Right lobe of liver (tissue), 6 donors: ENCODE measurements at places on chromosomes 7 and 10. TPM values are rescaled to one million over a fixed set of nuclear protein-coding genes. Genes with fewer than 3 reads are reported as not detected.
A peak's percentile ranks its signal among the peaks of the same experiment; 100 is the strongest.

DNA sequence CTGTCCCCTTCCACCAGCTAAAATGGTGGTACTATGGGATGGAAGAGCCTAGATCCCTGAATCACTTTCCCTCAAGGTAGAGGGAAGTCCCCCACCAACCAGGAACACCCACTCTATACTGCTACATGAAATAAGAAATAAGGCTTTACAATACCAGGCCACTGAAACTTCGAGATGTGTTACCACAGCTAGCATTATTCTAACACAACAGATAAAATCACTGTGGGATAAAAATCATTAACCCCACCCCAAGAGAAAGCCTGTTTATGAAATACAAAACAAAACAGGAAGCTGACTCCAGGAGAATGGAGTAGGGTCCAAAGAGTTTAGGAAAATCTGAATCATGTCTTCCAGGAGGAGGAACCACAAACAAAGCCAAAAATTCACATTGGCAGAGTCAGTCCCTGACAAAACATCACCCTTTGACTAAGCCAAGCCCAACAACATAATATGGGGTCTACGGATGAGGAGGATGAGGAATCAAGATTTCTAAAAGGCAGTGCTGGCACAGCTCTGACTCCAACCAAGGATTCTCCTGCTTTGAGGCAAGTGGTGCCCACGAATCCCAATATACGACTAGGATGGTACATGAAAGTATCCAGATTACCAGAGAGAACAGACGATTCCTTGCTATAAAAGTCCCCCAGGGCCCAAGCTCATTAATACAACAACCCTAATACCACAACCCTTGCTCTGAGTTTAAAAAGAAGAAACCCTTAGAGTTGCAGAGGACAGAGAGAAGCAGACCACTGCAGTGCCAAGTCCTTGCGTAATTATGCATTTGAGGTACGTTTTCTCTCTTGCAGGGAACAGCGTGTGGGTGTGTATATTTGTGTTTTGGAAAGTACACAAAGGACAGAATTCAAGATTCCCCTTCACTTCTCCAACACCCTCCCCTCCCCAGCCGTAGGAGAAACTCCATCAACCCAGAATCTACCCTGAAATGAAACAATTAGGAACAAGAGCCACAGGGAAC lies 23.7 kb downstream of the XPNPEP1 start:
- H3K4me1 ChIP-seq: no peaks in the 10 kb centered on the region
- no peak overlapping the region for H3K4me3 ChIP-seq
- DNase-seq: peak; percentile 63
- H3K27me3 ChIP-seq: no peaks in the 10 kb centered on the region
- peaks cover 3% of the 10 kb centered on the region for H3K36me3 ChIP-seq
- H3K27ac ChIP-seq: peak overlapping the region; percentile 44

DNA sequence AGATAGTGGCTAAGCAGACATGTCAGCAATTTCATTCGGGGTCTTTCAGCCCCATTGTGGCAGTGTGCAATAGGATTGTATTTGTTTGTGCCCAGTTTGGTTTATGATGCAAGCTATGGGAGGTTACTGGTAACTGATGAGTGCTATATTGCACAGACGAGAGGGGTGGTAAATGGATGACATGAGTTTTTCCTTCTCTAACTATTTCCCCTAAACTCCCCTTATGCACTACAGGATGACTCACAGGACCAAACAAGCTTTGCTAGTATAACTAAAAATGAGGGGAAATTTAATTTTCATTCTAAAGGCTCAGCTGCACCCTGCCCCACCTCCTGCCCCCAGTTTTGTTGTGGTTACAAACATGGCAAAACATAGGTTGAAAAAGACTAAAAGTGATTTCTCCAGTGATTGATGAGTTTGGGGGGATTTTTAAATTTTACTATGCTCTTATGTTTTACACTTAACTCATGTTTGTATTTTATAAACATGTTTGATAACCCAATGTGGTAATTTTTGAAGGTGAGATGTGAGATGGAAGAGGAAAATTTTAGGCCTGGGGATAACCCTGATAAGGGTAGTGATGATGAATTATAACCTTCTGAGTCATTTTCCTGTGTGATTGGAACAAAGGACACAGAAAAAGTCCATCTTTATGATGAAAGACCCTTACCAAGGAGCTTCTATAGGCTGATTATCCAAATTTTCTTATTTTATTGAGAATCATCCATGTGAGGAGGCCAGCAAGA lies 60.8 kb upstream of the NAMPT start:
- H3K36me3 ChIP-seq: no peaks in the 10 kb centered on the region
- H3K4me3 ChIP-seq: no peak overlapping the region
- H3K4me1 ChIP-seq: no peaks in the 10 kb centered on the region
- no peak overlapping the region for H3K27ac ChIP-seq

Gene CTNNA3
- total RNA-seq: 1.1 TPM

DNA sequence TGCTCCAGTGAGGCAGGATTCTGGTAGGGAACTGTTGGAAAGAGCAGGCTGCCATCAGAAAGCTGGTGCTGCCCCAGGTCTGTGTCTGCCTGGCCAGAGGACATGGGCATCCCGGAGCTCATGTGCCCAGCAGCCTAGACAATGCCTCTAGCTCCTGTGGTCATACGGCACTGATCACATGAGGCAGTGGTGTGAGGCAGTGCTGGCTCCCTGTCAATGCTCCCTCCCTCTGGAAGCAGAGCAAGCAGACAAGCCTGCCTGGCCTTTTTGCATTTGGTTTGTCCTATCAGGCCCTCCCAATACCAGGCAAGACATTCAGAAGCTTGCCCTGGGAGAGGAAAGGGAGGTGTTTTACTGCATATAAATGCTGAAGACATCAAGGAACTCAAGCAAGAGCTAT lies 19.5 kb upstream of the MMP21 start:
- H3K4me3 ChIP-seq: no peak overlapping the region
- no peaks in the 10 kb centered on the region for H3K36me3 ChIP-seq
- H3K27ac ChIP-seq: no peak overlapping the region
- H3K4me1 ChIP-seq: no peaks in the 10 kb centered on the region
- no peaks in the 10 kb centered on the region for H3K27me3 ChIP-seq
- no peak for DNase-seq

Gene EGR2
- total RNA-seq: 1.3 TPM

DNA sequence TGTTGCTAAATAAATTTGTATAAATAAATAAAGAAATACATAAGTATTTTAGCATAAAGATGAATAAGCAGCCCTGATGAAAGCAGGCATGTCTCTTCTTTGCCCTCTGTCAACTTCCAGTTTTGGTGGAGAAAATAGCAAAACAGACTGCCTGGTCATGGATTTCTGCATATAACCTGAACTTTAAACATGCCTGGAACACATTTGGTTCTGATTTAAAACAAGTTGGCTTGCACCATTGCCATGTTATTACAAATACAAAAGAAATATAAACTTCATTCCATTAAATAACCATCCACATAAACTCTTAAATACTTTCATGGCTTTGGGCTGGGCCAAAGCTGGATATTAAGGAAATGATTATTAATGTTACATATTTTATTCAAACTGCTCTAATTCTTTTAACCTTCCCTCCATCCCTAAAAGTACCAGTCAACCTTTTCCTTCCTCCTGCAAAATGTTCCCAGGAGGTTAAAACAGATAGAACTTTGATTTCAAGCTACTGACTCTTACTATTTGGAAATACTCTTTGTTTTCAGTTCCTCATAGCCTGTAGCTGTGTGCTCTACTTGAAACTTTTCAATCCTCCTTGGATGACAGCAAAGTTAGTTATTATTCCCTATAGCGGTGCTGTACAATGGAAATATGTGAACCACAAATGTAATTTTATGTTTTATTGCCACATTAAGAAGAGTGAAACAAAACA lies 96.3 kb downstream of the BICC1 start:
- H3K27me3 ChIP-seq: no peaks in the 10 kb centered on the region
- DNase-seq: no peak
- no peak overlapping the region for H3K4me3 ChIP-seq
- no peak overlapping the region for H3K27ac ChIP-seq
- no peaks in the 10 kb centered on the region for H3K36me3 ChIP-seq

DNA sequence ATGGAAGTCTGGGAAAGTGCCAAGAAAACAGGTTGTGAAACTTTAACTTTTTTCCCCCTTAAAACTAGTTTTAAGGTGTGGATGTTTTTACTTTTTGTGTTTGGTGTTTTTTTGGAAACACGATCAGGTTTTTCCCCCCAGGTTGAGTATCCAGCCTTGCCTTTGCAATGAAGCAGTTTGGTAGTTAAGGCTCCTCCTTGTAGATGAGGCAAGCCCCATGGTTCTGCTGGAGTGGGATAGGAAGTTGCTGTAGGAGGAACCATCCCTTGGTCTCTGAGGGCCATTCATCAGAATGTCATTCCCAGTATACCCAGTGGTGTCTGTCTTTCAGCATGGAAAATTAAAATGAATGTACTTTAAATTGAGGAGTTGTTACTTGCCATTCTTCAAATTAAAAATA lies 2.7 kb downstream of the CUL1 start:
- no peak for DNase-seq
- H3K4me3 ChIP-seq: no peak overlapping the region
- no peaks in the 10 kb centered on the region for H3K27me3 ChIP-seq
- no peaks in the 10 kb centered on the region for H3K36me3 ChIP-seq

- H3K4me1 ChIP-seq: no peaks in the 10 kb centered on the region
- no peak overlapping the region for H3K27ac ChIP-seq
- H3K36me3 ChIP-seq: no peaks in the 10 kb centered on the region
- H3K27me3 ChIP-seq: no peaks in the 10 kb centered on the region
- H3K4me3 ChIP-seq: no peak overlapping the region
- DNase-seq: no peak
Observed at GRCh38 chr7:110541962-110542361, 549.0 kb upstream of the LRRN3 start.

DNA sequence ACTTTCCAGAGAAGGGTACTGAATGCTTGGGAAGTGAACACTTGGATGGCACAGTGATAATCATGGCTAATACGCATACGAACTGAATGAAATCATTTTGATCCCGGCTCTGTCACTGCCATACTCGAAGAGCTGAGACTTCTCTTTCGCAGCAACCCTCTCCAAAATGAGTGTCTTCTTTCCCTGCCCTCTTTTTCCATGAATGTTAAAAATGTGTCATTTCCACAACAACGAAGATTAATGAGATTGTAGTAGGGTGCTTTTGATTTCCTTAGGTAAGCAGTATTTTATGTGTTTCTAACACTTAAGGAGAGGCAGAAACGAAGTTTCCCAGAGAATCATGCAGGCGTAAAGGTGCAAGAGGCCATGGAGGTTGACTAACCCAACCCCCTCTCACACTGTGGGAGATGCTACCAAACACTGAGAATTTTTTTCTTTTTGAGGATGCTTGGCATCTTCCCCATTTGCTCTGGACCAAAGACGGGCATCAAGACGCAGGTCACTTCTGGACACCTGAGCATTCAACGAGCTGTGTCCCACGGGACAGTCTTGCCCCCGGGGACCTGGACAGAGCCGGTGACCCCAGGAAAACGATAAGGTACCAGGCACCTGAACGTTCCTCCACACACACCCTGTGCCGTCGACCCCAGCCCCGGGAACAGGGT lies 823 bp downstream of the COPG2 start:
- H3K4me3 ChIP-seq: peak overlapping the region; percentile 52
- no peaks in the 10 kb centered on the region for H3K36me3 ChIP-seq
- no peak for DNase-seq
- H3K27me3 ChIP-seq: no peaks in the 10 kb centered on the region
- H3K4me1 ChIP-seq: no peaks in the 10 kb centered on the region

DNA sequence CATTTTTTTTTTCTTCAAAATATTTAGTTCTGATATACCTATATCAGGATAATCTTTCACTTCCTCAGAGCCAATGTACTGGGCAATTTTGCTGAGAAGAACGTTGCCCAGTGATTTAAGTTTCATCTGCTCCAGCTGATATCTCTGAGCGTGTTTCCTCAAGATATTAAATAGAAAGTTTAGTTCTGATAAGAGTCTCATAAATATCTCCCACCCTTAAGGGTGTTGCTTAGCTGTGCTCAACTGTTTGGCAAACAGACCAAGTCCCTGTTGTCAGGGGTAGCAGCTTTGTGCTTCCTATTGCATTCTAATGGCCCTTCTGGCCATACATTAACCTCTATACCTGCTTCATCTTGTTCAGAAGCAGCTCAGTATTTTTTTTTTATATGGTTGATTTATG lies 84.7 kb upstream of the GPR141 start:
- H3K4me1 ChIP-seq: no peaks in the 10 kb centered on the region
- no peak for DNase-seq
- H3K27me3 ChIP-seq: no peaks in the 10 kb centered on the region
- H3K36me3 ChIP-seq: no peaks in the 10 kb centered on the region

Gene OSBPL3
- total RNA-seq: 0.70 TPM

Gene STAG3
- total RNA-seq: 5.9 TPM

GRCh38 chr10:101935431-101935830 lies 91.8 kb upstream of the KCNIP2 start:
- no peaks in the 10 kb centered on the region for H3K4me1 ChIP-seq
- no peak for DNase-seq
- no peaks in the 10 kb centered on the region for H3K27me3 ChIP-seq
- no peak overlapping the region for H3K27ac ChIP-seq

Gene LOXL4
- 2.2 TPM for total RNA-seq

- DNase-seq: no peak
- no peak overlapping the region for H3K27ac ChIP-seq
- no peak overlapping the region for H3K4me3 ChIP-seq
- H3K4me1 ChIP-seq: no peaks in the 10 kb centered on the region
Observed at GRCh38 chr7:153103202-153103601, 343.6 kb downstream of the ACTR3B start.

DNA sequence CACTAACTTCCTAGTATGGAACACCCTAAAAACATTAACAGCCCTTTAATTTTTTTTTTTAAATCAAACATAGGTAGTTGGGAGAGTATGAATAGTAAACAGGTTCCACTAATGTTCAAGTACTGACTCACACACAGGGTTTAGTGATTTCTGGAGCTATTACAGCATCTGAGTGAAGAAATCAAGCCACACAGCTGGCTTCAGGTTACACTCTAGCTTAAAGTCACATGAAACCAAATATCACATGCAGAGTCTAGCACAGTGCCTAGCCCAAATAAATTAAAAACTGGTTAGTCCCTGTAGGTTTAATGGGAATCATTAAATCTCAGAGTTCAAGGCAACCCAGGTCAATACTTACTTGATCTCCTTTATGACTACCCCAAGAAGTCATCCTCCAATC lies 11.6 kb downstream of the PANK1 start:
- no peaks in the 10 kb centered on the region for H3K36me3 ChIP-seq
- peak overlapping the region; percentile 84 for H3K27ac ChIP-seq
- H3K4me3 ChIP-seq: peak overlapping the region; percentile 22

DNA sequence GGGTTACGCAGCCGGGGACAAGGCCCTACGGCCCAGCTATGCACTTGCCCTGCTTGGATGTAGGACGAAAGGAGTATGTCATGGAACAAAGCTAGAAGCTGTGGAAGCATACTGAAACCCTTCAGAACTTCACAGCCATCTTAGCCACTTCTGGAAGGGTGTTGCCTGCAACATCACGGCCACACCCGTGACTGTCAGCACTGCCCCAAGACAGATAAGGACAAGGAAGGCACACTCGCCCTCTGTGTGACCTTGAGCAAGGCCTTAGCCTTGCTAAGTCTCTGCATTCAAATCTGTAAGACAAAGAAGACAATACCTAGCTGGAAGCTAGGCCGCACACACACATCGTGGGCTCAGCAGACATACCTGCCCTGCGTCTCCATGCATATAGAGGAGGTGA lies 352.5 kb upstream of the MGMT start:
- no peaks in the 10 kb centered on the region for H3K36me3 ChIP-seq
- H3K4me3 ChIP-seq: no peak overlapping the region
- H3K27me3 ChIP-seq: no peaks in the 10 kb centered on the region

Gene TSPAN33
- 26.7 TPM for total RNA-seq
